Midbrain (tissue), 1 donor: ENCODE measurements at places on chromosomes 11 and 22.

GRCh38 chr11:128564642-128565245 lies 22.6 kb downstream of the ETS1 start:
- DNase-seq, result no peak

DNA sequence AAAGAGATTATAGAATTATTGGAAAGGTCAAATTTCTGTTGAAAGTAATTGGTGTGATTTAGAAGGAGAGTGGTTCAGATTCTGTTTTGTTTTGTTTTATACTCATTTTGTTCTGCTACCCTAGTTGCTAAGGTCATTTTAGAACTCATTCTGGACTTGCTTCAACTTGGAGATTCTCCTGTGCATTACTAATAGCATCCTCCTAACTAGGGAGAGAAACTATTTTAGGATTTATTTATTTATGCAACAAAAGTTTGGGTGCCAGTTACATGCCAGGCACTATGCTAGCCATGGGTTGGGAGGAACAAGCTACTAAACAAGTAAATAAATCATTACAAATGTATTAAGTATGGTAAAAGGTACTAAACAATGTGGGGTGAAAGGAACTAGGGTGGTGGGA lies 84.0 kb downstream of the YAP1 start:
- DNase-seq, result no peak

DNA sequence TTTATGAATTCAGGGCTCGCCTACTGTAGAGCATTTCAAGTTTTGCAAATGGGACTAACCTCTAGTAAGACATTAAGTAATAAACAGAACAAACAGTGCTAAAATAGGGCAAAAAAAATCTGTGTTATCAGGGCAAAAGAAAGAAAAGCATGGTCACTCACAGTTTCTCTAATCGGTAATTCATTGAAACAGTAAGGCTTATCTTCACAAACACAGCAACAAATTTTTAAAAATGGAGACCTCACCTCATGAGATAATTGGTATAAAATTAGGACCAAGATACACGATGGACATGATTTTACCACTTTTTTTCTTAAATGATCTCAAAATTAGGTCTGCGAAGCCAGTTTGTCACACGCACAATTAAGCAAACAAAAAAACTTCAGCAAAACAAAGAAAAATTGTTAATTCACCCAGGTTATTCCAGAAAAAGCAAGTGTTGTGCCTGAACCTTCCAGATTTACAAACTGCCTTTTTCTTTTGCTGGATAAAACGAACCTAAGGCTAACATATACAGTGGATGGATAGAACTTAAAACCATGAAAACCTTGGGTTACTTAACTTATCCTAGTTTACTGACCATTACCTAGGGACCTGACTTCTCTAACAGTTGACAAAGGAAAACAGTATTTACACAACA lies 1.4 kb downstream of the TMEM123 start:
- DNase-seq, result peak; percentile 55

GRCh38 chr11:76609736-76610370 lies 60.7 kb downstream of the LRRC32 start:
- DNase-seq, result no peak

GRCh38 chr11:111296196-111296595 lies 2.1 kb upstream of the POU2AF3 start:
- DNase-seq, result no peak

DNA sequence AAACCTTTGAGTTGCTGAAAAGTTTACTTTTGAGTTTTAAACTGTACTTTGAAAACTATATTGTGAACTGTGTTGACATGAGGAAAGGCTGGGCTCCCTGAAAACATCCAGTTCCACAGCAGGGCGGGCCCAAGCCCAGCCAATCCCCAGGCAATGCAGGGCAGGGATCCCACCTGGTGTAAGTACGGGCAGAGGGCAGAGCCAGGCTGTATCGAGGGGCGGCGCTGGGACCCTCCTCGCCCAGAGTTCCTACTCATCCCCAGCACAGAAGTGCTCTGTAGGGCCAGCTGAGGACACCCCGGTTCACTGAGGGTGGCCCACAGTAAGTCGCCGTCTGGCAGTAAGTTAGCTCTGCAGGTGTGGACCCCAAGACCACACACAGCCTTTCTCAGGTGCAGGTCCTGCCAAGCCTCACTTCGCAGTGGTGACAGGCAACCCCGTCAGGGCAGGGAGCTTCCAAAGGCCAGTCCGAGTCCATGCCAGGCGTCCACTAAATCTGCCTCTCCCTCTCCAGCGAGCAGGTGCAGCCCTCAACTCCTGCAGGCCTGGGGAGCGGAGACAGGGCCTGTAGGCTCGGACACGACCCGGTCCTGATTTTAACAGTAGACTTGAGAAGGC lies 6.3 kb downstream of the RASSF7 start:
- no peak for DNase-seq

GRCh38 chr11:124658986-124659385 lies 14.6 kb downstream of the SIAE start:
- DNase-seq, result no peak

- DNase-seq, result no peak
These were observed 9.7 kb downstream of the IZUMO1R start for GRCh38 chr11:94314064-94314463.

DNA sequence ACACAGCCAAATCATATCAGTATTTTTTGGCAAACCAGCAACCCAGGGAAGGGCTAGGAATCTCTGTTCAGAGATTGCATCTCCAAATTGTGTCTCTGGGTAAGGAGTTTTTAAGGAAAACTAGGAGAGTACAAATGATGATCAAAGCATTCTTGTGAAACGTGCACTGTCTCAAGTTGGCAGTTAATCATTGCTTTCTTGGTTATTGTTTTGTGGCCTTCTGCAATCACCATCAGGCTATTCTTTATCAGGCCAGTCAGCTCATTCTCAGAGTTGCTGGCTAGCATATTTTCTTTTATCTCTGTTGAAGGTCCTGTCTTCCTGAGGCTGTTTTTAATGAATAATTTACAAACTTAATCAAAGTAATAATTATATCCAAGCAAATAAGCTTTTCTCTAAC lies 129.1 kb upstream of the CCDC179 start:
- no peak for DNase-seq

DNA sequence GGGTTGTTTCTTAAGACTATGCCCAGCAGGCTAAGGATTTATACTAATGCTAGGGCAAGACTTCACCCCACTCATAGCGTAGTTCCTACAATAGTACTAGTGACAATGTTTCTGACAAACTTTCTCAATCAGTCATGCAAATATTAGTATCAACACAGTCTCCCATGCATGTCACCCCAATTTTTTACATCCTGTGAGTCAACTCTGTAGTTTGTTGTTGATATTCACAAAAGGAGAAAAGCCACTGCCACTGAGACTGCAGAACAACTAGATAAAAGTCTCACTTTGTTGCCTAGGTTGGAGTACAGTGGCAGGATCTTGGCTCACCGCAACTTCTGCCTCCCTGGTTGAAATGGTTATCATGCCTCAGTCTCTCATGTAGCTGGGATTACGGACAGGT lies 155.2 kb downstream of the RBFOX2 start:
- no peak for DNase-seq

GRCh38 chr11:102318469-102318868 lies 1.2 kb downstream of the BIRC3 start:
- DNase-seq, result no peak

DNA sequence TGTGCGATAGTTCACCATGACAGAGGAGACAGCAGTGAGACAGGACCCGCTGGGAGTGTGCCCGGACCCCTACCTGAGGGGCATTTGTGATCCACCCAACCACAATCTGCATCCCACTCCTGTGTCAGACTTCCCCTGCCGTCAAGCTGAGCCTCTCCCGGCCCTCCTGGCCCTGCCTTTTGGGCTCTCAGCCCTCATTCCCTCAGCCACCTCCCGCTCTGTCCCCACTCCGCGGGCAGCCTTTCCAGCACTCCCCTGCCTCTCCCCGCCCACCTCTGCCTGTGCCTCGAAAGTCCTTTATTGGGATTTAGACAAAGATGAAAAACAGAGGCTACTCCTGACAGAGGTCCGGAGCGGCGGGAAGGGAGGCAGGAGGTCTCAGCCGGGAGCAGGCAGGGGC lies 4.2 kb downstream of the NFAM1 start:
- DNase-seq, result no peak

GRCh38 chr11:62863687-62864335 lies 16.9 kb upstream of the SLC3A2 start:
- DNase-seq, result no peak

DNA sequence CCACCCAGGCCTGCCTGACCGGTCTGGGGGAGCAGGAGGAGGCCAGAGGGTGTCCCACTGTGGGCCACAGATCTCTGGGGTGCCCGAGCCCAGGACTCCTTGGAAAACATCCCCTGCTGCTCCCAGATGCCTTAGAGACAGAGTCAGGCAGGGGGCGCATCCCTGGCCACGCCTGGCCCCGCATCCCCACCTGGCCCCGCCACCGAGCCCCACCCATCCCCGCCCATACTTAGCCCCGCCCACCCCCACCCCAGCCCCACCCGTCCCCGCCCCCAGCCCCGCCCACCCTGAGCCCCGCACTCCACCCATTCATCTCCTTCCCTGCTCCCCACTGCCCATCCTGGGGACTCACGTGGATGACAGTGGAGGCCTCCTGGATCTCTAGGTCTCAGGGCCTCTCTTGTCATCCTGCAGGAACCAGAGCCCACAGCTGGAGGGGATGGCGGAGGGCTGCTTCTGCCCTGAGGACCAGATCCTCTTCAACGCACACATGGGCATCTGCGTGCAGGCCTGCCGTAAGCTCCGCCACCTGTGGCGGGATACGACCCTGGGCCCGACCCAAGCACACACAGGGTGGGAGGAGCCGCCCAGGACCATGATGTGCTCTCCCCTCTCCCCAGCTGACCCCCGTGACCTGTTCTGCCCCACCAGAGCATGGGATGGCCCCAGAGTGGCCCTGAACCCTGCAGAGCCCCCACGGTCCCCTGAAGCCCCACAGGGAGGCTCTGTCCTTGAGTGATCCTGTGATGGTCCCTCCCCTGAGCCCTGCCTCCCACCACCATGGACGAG lies 33.6 kb downstream of the MUC5B start:
- DNase-seq, result no peak

DNA sequence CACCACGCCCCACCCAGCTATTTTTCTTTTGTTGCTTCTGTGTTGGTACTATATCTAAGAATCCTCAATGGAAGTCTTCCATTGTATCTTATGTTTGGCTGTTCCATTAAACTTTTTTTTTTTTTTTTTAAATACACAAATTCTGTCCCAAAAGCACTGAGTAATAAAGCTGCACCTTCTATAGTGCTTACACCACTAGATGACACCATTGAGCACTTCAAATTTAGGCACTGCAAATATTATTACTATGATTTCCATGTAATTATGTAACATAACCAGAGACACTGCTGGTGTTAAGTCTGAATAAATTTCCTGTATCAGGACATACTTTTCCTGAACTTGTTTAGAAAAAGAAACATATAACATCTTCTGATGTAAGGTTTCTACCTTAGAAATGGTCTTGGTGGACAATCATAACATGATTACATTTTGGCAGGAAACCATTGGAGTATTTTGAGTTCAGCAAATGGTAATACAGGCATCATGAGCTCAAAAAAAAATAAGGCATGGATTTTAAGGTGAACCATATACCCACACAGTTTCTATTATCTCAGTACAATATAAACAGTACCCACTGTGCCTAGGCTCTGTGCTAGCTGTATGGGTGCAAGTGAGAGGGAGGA lies 110.5 kb downstream of the ATG16L2 start:
- DNase-seq, result no peak

DNA sequence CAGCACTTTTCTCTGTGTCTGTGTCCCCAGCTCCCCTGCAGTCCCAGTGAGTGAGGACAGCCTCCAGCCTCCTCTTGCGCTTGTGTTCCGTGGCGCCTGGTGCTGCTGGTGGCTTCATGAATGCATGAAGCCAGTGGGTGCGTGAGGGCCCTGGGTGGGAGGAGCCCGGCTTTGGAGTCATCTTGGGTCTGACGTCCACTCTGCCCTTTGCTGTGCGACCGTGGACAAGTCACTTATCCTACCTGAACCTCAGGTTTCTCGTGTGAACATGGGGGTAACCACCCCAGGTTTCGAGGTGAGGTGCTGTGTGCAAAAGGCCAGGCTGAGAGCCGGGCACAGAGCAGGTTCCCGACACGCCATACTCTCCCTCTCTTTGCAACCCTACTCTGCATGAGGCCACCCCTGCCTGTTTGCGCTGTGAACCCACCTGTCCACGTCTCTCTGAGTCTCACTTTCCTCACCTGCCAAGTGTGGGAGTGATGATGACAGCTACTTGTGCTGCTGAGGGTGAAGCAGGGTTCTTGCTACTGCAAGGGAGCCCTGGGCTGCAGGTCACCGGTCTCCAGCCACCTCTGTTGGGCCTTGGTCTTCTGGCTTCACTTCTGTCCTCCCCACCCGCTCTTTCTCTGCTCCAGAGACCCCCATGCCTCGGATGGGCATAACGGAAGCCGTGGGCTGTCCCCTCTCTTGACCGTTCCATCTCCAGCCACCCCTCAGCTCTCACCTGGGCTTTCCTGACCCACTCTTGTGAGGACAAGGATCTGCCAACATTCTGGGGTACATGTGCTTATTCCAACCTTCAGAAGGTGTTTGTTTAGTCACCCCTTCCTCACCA lies 537.6 kb downstream of the TBC1D22A start:
- DNase-seq, result no peak

DNA sequence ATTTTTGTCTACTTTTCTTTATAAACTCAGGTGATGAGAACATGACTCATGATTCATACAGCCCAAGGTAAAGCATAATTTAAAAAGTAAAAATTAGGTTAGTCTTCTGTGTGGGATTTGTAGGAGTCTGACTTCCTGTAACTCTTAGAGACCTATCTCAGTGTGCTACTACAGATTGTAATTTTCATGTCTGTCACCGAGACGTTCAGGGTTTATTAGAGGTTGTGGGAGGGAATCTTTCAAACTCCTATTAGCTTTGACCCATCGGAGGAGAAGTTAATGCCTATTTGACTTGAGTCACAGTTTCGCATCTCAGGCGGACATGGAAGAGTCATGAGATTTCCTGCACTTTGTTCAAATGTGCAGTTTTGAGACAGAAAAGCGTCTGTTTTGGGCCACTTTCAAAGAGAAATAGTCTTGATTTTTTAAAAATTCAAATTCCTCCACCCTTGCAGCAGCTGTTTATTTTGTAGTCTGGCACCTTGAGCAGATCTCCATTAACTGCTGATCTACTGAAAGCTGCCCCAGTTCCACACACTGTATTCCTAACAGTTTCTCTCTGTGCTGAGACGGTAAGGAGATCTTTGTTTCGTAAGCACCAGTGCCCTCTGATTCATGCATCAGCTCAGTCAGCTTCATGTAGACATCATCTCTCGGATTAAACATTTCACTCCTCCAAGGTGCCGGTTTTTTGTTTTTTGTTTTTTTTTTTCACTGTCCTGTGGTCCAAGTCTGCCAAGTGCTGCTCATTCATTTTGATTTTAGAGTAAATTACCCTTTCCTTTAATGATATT lies 24.3 kb downstream of the ALKBH3 start:
- peak; percentile 26 for DNase-seq

DNA sequence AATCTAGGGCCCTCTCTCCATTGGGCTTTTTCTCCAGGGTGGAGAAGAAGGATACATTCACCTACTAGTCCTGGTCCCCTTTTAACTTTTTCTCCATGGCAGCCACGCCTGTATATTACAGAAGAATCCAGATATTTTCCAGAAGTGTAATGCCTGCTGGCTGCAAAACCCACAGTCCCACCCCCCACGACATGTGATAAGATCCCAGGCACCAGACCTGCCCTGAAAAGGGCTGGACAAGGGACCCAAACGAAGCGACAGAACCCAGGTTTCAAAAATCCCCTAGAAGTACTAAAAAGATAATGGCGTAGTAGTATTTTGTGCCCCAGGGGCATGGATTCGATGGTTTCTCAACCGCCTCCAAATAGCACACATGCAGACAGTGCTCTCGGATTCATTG lies 2.8 kb downstream of the WT1 start:
- no peak for DNase-seq
